ENCODE measurements at places on chromosomes 3 and 15. TPM values are rescaled to one million over a fixed set of nuclear protein-coding genes. Genes with fewer than 3 reads are reported as not detected.

DNA sequence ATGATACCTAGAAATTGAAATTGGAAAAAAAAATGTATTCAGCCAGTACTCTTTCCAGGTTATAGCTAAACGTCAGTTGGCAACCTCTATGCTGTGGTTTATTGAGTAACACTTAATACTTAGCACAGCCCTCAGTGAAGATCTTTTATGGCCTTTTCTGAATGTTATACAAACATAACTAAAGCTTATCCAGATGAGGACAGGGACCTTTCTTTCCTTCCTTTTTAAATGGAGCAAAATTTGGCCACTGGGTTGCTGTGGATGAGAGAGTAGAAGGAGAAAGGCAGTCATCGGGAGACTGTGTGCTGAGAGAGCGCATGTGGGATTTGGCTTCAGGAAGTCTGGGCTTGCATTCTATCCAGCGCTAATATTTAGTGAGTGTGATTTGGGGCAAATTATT lies 36.1 kb downstream of the IGF1R start:
- DNase-seq: no peak
- no peaks in the 10 kb centered on the region for H3K4me1 ChIP-seq
- no peaks in the 10 kb centered on the region for H3K27me3 ChIP-seq
- H3K36me3 ChIP-seq: no peaks in the 10 kb centered on the region
- no peak overlapping the region for H3K4me3 ChIP-seq
- H3K27ac ChIP-seq: no peak overlapping the region

- no peaks in the 10 kb centered on the region for H3K27me3 ChIP-seq
- H3K4me3 ChIP-seq: no peak overlapping the region
- no peaks in the 10 kb centered on the region for H3K36me3 ChIP-seq
- H3K27ac ChIP-seq: no peak overlapping the region
- no peak for DNase-seq
Observed at GRCh38 chr3:153513236-153513635, 351.2 kb downstream of the RAP2B start.

DNA sequence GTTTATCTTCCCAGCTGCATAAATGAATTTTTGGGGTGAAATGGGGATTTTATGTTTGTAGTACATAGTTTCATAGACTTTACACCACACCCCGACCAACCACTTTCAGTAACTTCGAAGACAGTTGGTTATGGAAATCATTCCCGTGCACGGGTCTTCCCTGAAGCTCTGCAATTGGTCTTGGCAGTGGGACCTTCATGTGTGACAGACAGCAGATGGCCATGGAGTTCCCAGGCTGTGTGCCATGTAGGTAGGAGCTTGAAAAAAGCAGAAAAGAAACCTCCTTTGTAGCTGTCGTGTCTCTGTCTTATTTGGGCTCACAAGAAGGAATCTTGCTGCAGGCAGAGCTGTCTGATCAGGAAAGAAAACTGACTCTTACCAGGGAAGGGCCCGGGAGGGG lies 25.9 kb downstream of the EXOG start:
- no peak for DNase-seq
- no peak overlapping the region for H3K27ac ChIP-seq
- H3K4me3 ChIP-seq: no peak overlapping the region
- H3K27me3 ChIP-seq: no peaks in the 10 kb centered on the region

EFCC1 gene
- total RNA-seq: not detected

GATM gene
- total RNA-seq: 15.7 TPM
